ENCODE measurements at places on chromosomes 5 and 9.

GRCh38 chr9:134243778-134244467 is 79.6 kb upstream of the RNU6ATAC start:
- DNase-seq = no peak

DNA sequence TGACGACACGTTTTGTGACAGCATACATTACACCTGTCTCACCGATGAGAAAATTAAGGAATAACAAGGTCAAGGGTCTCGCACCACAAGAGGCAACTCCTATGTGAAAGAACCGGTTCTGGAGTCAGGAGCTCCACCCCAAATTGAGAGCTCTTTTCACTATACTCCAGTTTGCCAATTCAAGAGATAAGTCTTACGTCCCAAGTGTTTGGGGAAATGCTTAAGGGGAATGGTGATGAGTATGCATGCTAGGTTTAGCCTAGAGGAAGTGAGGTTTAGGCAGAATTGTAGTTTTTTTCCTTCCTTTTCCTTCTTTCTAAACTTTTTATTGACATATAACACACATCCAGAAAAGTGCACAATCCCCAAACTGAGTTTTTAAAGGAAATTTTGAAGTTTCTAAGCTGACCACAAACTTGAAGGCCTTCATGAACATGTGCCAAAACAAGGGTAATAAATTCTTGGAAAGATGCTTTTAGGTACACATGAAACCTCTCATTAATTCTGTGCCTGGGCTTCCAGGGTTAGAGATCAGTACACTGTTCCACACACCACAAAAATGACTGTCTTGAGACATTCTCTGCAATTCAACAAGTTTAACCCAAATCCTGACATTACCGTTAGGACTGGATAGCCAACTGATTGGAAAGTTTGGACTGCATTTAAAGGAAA is 127.6 kb upstream of the SLC1A3 start:
- no peak for DNase-seq

- DNase-seq = no peak
Observed at GRCh38 chr9:108640230-108640629, 215.6 kb downstream of the ACTL7B start.

- no peak for DNase-seq
Observed at GRCh38 chr5:150274811-150275210, 14.8 kb downstream of the CAMK2A start.

DNA sequence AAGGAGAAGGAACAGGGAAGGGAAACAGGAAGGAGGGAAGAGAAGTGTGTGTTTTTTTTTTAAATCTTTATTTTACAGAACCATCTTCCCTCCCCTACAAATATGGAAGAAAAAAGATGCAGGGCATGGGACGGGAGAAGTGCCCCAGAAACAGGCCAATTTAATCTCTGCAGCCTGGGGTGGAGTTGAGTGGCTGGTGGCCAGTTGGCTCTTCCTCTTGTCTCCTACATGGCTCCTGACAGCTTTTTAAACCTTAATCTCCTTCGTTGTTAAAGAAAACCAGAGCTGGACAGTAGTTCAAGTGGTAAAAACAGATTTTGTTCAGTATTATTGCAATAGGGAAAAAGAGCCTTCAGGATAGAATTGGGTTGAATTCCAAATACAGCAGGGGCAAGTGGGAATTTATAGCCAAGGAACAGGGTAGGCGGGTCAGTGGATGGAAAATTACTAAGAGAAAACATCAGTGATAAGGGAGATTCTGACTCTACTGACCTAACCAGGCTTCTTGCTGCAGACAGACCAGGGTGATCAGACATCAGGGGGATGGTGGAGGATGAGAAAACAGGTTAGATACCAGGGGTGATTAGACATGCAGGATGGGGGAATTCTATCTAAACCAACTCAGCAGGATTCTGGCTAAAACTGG is 125.1 kb upstream of the CLINT1 start:
- DNase-seq = no peak

DNA sequence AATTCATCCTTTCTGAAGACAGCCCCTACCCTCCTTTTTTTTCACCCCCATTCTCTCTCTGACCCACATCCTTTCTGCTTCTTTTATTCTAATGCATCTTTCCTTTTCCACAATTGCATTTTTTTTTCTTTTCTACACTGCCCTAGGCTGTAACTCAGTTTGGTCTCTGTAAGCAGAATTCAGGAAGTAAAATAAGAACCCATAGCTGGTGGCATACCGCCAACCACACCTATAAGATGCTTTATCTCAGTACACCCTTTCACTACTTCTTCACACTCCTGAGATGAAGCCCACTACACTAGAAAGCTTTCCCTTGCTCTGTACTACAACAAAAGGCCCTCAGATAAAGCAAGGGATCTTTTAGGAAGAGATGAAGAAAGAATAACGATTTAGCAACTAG is 16.1 kb upstream of the TSSK1B start:
- DNase-seq = no peak

DNA sequence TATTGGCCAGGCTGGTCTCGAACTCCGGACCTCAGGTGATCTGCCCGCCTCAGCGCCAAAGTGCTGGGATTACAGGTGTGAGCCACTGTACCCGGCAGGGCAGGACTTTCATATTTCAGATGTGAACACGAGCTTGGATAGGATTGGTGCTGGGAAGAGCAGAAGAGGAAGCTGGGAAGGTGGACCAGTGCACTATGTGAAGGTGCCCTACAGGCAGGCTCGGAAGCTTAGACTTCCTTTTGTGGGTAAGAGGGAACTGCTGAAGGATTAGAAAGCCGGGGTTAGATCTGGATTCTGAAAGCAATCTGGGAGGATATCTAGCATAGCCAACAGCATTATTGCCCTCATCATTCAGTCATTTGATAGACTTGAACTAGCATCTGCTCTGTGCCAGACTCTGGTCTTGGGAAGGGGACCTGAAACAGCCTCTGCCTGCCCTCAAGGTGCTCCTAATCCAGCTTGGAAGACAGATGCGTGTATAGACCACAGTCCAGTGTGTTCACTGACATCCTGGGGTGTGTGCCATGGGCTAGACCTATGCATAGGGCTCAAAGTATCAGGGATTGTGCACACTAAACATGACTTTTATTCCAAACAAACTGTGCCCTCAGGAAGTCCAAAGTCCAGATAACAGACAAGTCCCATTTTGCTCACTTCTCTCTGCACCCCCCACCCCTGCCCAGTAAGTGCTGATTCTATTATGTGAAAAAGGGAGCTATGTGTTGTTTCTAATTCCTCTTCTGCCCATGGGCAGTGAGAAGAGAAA is 637 bp downstream of the CBY3 start:
- no peak for DNase-seq

DNA sequence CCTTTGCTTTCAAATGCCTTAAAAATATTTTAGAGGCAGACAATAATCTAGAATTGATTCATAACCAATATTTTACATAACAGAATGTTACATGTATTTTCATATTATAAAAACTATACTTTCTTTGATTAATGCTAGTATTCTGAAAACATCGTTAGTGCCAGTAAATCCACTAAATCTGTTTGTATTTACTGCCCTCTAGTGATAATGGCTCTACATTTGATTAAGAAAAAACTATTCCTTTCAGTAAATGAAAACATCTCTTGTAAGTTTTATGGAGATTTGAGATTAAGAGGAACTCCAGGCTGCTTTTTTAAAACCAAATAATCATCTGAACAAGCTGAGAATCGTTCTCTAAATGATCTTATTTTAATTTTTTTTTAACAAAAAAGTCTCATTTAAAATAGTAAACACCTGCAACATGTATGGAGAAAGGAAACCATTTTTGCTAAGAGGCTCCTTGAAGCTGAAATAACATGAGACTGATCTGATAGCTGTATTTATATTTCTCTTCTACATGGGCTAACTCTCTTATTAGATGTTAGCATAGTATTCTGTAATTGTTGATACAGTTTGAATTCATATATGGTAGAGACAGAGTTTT is 424.7 kb downstream of the RAB3C start:
- no peak for DNase-seq
